ENCODE measurements at places on chromosomes 1 and 21. TPM values are rescaled to one million over a fixed set of nuclear protein-coding genes. Genes with fewer than 3 reads are reported as not detected.

THEM5 gene
- not detected for total RNA-seq

CASQ2 gene
- 0.11 TPM for total RNA-seq

OXCT2 gene
- total RNA-seq: 0.36 TPM

LIN28A gene
- total RNA-seq: 16.7 TPM

CFAP141 gene
- total RNA-seq: not detected

Measured in astrocyte (in vitro differentiated cells and primary cell).